ENCODE measurements at places on chromosomes 11 and 22. TPM values are rescaled to one million over a fixed set of nuclear protein-coding genes. Genes with fewer than 3 reads are reported as not detected.
A peak's percentile ranks its signal among the peaks of the same experiment; 100 is the strongest.

The SUSD2 gene
- total RNA-seq: 1.5 TPM

The OR2AG1 gene
- total RNA-seq: not detected

GRCh38 chr22:49900441-49901230 lies 17.6 kb downstream of the ALG12 start:
- DNase-seq: no peak

DNA sequence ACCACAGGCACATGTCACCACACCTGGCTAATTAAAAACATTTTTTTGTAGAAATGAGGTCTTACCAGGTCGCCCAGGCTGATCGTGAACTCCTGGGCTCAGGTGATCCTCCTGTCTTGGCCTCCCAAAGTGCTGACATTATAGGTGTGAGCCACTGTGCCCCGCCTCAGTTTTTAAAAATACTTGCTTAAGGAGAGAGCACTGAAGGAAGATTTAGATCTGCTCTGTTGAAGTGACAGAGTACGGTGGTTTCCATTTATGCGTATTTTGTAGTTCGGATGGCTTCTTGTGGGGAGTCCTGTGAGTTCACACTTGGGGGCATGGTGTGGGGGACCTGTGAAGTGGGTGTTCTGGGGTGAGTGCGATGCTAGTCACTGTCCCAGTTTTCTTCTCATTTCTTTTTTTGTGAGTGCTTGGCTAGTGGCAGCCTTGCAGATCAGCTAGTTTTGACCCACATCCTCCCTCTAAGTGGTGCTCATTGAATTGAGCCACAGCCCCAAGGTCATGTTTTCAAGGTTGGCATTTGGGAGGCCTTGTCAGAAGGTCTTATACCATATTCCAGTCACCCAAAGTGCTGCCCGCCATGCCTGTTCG lies 31.5 kb downstream of the PTPRJ start:
- no peak for DNase-seq

DNA sequence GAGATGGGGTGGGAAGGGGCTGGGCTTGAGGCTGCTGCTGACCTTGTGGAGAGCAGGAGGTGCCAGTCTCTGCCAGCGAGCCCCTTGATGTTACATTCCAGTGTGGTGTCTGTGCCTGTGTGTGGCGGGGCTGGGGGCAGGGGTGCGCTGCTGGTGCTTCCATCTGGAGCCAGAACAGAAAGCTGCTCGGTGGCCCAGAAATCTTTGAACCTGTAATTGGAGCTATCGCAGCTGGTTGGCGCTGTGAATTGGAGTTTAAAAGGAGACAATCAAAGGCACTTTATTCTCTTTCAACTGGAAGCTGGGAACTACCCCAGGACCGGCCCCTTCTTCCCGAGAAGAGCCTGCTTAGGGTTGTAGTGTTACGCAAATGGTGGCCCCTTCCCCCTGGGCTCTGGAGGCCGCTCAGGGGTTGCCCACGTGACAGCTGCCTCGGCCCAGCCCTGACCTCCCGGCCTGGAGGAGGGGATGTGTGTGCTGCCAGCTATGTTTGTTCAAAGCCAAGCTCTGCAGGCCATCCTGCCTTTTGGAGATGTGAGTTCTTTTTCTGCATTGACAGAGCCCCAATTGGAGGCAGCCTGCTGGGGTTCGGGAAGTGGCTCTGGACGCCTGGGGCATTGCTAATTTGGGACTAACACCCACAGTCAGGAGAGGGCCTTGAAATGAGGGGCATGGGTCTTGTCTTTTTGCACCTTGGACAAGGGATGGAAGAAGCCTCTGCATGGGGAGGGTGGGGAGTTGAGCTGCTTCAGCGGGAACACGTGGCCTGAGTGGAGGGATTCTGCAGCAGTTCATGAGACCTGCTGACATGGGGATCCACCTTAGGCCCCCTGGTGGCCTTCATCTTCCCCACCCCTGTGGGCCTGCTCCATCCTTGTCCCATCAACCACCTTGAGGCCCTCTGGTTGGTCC lies 14.0 kb upstream of the ARSA start:
- peak; percentile 75 for DNase-seq

GRCh38 chr22:37854946-37855345 lies 5.7 kb downstream of the EIF3L start:
- no peak for DNase-seq

- DNase-seq: no peak
These were observed 98.3 kb downstream of the ELP4 start for GRCh38 chr11:31607914-31608313.

DNA sequence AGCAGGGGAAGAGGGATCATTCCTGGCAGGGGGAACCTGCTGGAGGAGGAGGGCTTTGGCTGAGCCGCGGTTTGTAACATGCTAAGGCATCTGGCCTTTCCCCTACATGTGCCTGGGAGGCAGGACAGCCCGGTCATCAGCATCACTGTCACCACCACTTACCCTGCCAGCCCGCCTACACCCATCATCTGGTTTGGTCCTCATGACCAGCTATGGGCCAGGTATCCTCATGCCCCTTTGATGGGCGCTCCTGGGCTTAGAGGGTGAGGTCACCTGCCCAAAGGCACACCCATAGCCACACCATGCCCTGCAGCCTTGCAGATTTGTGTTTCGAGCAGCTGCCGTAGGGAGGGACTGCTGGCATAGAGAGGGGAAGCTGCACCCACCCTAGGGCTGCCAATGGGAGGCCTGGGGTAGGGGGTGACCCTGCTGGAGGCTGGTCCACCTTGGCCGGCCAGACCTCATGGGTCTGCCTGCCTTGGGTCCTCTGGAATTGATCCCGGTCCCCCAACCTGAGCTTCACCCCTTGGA lies 2.6 kb downstream of the MRGPRF start:
- DNase-seq: no peak

DNA sequence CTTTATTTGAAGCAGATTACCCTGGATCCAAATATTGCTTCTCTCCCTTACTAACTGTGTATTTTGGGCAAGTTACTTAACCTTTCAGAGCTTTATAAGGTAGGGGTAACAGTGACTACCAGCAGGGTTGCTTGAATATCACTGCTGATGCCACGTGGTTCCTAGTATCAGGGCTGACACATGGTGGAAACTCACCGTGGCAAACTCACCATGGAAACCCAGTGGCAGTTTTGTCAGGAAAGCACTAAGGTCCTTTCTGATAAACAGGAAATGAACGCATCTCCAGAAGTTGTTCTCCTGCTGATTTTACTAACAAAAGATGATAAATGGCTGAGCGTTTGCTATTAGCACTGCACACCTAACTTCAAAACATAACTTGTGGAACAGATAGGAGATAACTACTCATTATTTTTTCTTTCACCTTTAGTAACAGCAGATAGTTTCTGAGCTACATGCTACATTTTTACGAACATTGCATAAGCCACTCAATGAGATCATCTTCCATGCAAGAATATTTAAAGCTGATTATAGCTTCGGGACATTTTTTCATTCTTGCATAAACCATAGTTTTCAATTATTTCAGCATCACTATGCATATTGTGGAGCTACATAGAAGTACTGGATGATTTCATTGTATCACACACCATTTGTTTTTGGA lies 59.7 kb upstream of the RAG2 start:
- no peak for DNase-seq
